ENCODE measurements at places on chromosomes 12 and 14. TPM values are rescaled to one million over a fixed set of nuclear protein-coding genes. Genes with fewer than 3 reads are reported as not detected.

Gene PRPH
- polyA plus RNA-seq: 24.8 TPM

Gene RABGGTA
- polyA plus RNA-seq: 23.4 TPM

Gene SIX4
- polyA plus RNA-seq: 0.56 TPM

Gene PTHLH
- 7.5 TPM for polyA plus RNA-seq

Gene HOXC12
- 0.04 TPM for polyA plus RNA-seq

Gene NXPH4
- 0.28 TPM for polyA plus RNA-seq

Gene RDH12
- 0.04 TPM for polyA plus RNA-seq

Gene MYO1H
- not detected for polyA plus RNA-seq

Gene VWF
- 97.0 TPM for polyA plus RNA-seq

Gene KDM2B
- 18.7 TPM for polyA plus RNA-seq

Gene FAIM2
- 9.1 TPM for polyA plus RNA-seq

Gene ABCC9
- 14.3 TPM for polyA plus RNA-seq

Gene EMP1
- polyA plus RNA-seq: 139 TPM

Gene FSCB
- polyA plus RNA-seq: not detected

Gene CKAP4
- 40.8 TPM for polyA plus RNA-seq

Gene CLBA1
- polyA plus RNA-seq: 10.1 TPM

Gene VPS33A
- 12.4 TPM for polyA plus RNA-seq

Gene TMEM253
- 0.42 TPM for polyA plus RNA-seq

Gene GPRC5D
- 0.13 TPM for polyA plus RNA-seq

Gene APAF1
- 5.5 TPM for polyA plus RNA-seq

Gene ACYP1
- 23.5 TPM for polyA plus RNA-seq

Gene CTSG
- 5.4 TPM for polyA plus RNA-seq

Gene GALNT6
- polyA plus RNA-seq: 2.0 TPM

Gene TSPAN8
- polyA plus RNA-seq: 8.2 TPM

Gene SIX6
- not detected for polyA plus RNA-seq

Gene RSRC2
- polyA plus RNA-seq: 55.5 TPM

Gene RNASE4
- 135 TPM for polyA plus RNA-seq

Gene E2F7
- 0.08 TPM for polyA plus RNA-seq

Gene KLRB1
- polyA plus RNA-seq: 1.3 TPM

Gene ENDOU
- polyA plus RNA-seq: 1.4 TPM

Gene IKZF4
- 8.0 TPM for polyA plus RNA-seq

Gene SDSL
- 3.9 TPM for polyA plus RNA-seq

Gene NPC2
- polyA plus RNA-seq: 288 TPM

Gene FITM1
- 0.81 TPM for polyA plus RNA-seq

Gene RIC8B
- polyA plus RNA-seq: 10.5 TPM

Gene CPNE6
- 1.9 TPM for polyA plus RNA-seq

Gene TAS2R46
- polyA plus RNA-seq: not detected
